Tibial artery (tissue), 4 donors: ENCODE measurements at places on chromosomes 5 and 9.

DNA sequence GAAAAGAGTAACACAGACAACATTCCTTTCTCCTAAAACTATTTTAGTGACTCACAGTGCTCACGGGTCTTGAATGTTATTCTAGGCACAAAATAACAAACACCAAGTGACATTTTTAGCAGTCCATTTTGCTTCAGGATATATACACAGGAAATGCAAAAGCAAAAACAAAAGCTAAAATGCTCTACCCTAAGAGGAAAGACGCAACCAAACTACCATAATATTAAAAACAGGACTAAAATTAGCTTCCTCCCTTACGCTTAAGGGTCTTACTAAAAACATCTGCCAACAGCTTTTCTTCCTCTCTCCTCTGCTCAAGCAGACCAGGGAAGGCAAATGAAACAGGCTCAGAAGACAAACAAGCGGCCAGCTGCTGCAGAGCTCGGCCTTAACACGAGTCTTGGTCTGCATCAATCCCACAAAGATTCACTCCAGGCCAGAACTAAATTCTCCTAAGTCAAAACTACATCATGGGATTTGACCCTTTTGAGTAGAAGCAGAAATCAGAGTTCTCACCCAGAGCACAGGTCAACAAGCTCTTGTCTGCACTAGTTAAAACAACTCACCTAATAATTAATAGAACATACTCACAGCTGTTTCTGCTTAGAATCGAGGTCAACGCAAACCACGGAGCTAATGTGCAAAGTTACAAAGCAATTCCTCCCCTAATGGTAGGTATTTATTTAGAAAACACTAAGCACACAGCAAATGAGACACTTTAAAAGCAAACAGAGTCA is 62.3 kb downstream of the RAPGEF1 start:
- no peak for DNase-seq

GRCh38 chr5:7876867-7877266 is 7.9 kb downstream of the MTRR start:
- no peak for DNase-seq

DNA sequence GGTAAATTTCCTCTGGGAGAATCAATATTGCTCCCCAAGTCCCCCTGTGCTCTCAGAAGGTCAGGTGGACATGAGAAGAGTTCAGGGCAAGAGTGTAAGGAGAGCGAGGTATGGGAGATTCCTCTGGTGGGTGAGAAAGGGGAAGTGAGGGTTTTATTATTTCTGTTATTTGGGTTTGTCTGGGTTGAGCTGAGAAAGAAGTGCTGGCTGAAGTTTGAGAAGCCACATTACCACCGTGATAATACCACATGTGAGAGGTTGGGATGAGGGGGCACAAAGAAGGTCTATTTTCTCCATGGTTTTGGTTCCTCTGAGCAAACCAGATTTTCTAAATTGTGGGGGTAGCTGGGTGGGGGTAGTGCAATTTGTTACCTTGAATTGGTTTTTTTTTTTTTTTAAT is 350.4 kb downstream of the OSTF1 start:
- DNase-seq = no peak

DNA sequence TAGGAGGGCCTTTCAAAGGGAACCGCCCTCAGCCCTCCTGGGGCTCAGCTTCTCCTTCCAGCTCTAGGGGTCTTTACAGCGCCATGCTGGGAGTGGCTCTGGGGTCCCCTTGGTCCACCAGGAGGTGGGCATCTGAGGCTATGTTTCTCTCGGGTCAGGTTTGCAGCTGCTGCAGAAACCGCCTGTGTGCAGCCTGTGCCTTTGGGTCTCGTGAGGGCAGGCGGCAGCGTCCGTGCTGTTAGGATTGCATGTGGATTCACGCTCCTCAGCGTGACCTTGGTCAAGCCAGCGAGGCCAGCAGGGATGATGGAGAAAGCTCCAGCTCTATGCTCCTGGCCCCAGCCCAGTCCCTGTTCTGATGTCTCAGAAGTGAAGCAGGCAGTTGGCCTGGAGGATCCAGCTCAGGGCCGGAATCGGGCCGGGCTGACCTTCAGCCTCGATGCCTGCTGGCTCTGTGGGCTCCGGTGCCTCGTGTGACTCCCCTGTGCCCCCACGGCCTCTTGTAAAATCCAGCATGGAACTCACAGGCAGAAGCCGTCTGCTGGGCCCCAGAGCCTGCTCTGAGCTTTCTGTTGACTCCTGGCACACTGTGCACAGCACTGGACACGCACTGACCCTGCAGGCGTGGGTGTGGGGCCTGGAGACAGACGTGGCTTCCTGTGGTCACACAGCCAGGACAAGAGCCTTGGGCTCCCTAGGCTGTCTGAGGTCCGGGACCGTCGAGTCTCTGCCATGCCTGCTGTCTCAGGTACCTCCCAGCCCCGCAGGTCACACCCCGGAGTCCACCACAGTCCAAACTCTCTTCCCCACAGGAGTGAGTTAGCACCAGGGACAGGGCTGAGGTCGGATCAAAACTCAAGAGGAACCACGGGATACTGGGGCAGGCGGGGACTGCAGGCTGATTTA is 54.3 kb downstream of the TRIP13 start:
- no peak for DNase-seq

GRCh38 chr5:174625591-174626350 is 98.6 kb upstream of the MSX2 start:
- no peak for DNase-seq

GRCh38 chr5:78778538-78778937 is 130.0 kb upstream of the LHFPL2 start:
- DNase-seq = no peak

- DNase-seq = no peak
These were observed 12.7 kb upstream of the IRF1 start for GRCh38 chr5:132503244-132503643.
